CD4-positive, alpha-beta T cell (primary cell): ENCODE measurements at places on chromosomes 3 and 15. TPM values are rescaled to one million over a fixed set of nuclear protein-coding genes. Genes with fewer than 3 reads are reported as not detected.

DNA sequence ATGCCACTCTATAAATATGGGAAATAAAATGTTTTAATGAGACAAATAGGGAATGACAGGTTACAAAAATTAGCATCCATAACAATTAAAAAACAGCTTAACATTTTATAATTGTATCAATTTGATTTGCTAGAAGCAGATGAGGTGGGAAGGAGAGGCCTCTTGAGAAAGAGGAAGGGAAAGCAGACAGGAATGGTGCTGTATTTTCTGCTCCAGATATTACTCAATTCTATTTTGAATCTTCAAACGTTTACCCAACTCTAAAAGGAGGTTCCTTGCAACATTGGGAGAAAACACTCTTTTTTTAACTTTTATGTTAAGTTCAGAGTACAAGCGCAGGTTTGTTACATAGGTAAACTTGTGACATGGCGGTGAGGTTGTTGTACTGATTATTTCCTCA, 44.9 kb upstream of the ALDH1A3 start:
- DNase-seq, result no peak
- H3K36me3 ChIP-seq, result no peaks in the 10 kb centered on the region
- H3K27me3 ChIP-seq, result peaks cover 2% of the 10 kb centered on the region
- no peak overlapping the region for H3K4me3 ChIP-seq
- H3K4me1 ChIP-seq, result no peaks in the 10 kb centered on the region
- no peak overlapping the region for H3K27ac ChIP-seq

- DNase-seq, result no peak
- H3K36me3 ChIP-seq, result no peaks in the 10 kb centered on the region
- H3K27ac ChIP-seq, result no peak overlapping the region
Measured at GRCh38 chr15:89441295-89441812, 55.0 kb downstream of the RHCG start.

DNA sequence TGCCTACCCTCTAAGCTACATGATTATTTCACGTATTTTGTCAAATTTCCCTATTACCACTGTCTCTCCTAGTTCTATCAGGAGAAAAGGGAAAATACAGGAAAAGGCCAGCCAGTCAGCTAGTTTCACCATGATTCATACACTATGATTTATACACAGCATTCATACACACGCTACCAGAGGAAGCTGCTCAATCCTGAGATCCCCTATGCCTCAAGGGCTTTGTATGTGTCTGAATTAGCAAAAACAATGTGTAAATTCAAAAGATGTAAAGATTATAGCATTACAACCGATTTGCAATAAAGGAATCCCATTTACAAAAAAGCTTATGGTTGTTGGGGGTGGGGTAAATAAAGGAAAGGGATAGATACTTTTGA, 3.1 kb upstream of the ACKR4 start:
- peaks cover 5% of the 10 kb centered on the region for H3K36me3 ChIP-seq
- H3K27me3 ChIP-seq, result no peaks in the 10 kb centered on the region
- H3K27ac ChIP-seq, result no peak overlapping the region
- no peak for DNase-seq
- no peaks in the 10 kb centered on the region for H3K4me1 ChIP-seq

- no peaks in the 10 kb centered on the region for H3K36me3 ChIP-seq
- H3K27me3 ChIP-seq, result peaks cover 95% of the 10 kb centered on the region
- H3K27ac ChIP-seq, result no peak within 1 kb of the TSS
- DNase-seq, result no peak
- H3K4me3 ChIP-seq, result peak within 1 kb of the TSS; percentile 15
Measured at GRCh38 chr3:181711325-181712135, at the start of gene SOX2. SOX2 (plus strand) TSS chr3:181711925; CDS start chr3:181712361, 436 bp downstream.

DNA sequence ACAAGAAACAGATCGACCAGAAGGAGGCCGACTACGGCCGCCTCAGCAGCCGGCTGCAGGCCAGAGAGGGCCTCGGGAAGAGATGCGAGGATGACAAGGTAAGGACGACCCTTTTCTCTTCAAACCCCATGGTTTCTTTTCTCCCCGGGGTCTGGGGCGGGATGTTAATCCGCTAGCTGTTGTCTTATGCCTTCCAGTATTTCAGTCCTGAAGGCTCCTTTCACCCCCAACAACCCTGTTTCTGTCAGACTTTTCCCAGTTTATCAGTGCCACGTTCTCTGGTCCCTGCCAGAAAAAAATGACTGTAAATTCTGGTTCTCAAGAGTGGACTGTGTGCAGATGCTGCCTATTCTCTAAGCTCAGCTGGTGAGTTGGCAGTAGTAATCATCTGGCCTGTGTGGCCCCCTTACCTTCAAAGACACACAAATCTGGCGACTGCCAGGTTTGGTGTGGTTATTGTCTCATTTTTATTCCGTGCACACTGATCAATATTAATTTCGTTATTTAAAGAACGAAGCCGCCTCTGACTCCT, 806 bp downstream of the GOLM2 start:
- H3K4me1 ChIP-seq, result peaks cover 16% of the 10 kb centered on the region
- H3K4me3 ChIP-seq, result peak overlapping the region; percentile 78
- no peaks in the 10 kb centered on the region for H3K27me3 ChIP-seq
- no peak for DNase-seq
- H3K27ac ChIP-seq, result peak overlapping the region; percentile 67

- no peak for DNase-seq
- H3K4me1 ChIP-seq, result no peaks in the 10 kb centered on the region
- no peak overlapping the region for H3K27ac ChIP-seq
- no peak overlapping the region for H3K4me3 ChIP-seq
- H3K27me3 ChIP-seq, result no peaks in the 10 kb centered on the region
Measured at GRCh38 chr15:95091444-95091843, 860.1 kb downstream of the MCTP2 start.

- H3K27me3 ChIP-seq, result no peaks in the 10 kb centered on the region
- no peak for DNase-seq
- no peak overlapping the region for H3K27ac ChIP-seq
- no peaks in the 10 kb centered on the region for H3K36me3 ChIP-seq
Measured at GRCh38 chr15:52483707-52484106, 45.0 kb downstream of the MYO5A start.

GRCh38 chr3:145224886-145225285, 936.1 kb downstream of the PLOD2 start:
- no peak overlapping the region for H3K4me3 ChIP-seq
- H3K27me3 ChIP-seq, result no peaks in the 10 kb centered on the region
- no peaks in the 10 kb centered on the region for H3K36me3 ChIP-seq
- no peak for DNase-seq

DNA sequence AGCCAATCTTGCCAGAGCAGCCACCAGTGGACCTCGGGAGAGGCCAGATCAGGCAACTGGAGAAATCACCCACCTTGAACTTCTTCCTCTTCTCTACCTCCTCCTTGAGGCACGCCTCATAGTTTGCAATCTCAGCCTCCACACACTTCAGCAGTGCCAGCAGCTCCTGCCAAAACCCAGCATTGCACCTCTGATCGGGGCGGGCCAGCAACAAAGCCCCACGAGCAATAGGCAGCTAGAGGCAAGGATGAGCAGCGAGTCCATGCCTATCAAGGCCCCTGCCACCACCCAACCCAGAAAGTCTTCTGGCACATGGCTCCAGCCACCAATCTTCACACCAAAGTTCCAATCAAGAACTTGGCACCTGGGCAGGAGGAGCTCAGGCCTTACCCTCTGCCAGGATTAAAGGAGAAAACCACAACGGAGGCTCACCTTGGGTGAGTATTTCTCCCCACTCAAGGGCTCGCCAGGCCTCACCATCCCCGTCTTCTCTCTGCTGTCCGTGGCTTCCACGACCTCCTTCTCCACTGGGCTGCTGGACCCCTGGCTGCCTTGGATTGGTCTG, 42.1 kb downstream of the SEMA3G start:
- peaks cover 16% of the 10 kb centered on the region for H3K4me1 ChIP-seq
- no peaks in the 10 kb centered on the region for H3K27me3 ChIP-seq
- no peak overlapping the region for H3K4me3 ChIP-seq
- H3K36me3 ChIP-seq, result peaks cover 83% of the 10 kb centered on the region

DNA sequence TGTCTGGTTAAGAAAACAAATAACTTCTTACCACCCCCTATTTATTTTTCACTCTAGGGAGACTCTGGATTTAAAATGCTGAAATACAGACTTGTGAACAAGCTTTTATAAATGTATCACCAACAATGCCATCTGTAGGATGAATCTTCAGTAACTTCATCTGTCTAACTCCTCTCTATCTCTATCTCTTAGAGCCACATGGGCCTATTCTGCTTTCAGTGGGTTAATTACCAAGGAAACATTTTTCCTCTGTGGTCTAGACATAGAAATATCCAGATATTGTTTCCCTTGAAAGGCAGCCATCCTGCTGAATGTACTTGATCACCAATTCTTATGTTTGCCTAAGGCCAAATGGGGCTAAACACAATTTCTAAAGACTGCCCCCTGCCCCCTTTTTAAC, 167.6 kb upstream of the COL8A1 start:
- DNase-seq, result no peak
- no peaks in the 10 kb centered on the region for H3K27me3 ChIP-seq
- no peaks in the 10 kb centered on the region for H3K36me3 ChIP-seq
- no peak overlapping the region for H3K27ac ChIP-seq
- no peaks in the 10 kb centered on the region for H3K4me1 ChIP-seq

DNA sequence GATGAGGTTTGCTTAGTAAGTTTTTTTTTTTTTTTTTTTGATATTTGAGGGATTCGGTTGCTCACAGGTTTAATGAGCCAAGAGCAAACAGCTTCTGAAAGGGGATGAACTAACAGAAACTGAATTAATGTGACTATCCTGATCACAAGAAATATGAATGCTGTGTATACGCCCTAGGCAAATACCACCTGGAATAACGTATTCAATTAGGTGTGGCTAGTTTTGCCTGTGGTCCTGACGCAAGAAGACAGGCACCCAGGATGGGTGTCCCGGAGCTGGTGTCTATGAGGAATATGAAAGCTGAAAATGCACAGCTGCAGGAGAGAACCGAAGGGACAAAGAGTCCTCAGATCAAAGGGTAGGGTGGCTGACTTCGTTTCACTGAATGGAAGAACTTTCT, 14.6 kb downstream of the LSG1 start:
- DNase-seq, result no peak
- H3K4me1 ChIP-seq, result peaks cover 8% of the 10 kb centered on the region
- H3K36me3 ChIP-seq, result peaks cover 76% of the 10 kb centered on the region
- H3K27me3 ChIP-seq, result no peaks in the 10 kb centered on the region
- H3K27ac ChIP-seq, result no peak overlapping the region

GRCh38 chr3:47266709-47267489, 15.7 kb downstream of the KIF9 start:
- no peak overlapping the region for H3K27ac ChIP-seq
- H3K36me3 ChIP-seq, result no peaks in the 10 kb centered on the region
- DNase-seq, result peak; percentile 47
- H3K4me3 ChIP-seq, result no peak overlapping the region

DNA sequence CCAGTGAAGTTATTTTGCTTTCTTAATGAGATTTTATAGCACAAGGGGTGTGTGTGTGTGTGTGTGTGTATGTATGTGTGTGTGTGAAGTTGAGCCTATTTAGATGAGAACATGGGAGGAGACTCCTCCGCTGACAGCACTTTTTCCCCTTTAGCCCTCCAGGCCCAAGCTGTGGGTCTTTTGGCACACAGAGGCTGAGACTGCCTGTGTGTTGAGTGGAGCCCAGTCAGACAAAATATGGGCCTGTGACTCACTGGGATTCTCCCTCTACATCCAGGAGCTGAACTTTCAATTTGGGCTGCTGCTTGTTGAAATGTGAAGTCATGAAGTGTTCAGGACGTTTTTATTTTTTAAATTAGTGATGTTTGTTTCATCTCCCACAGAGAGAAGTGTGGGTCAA, 108.0 kb downstream of the MFSD1 start:
- H3K27ac ChIP-seq, result no peak overlapping the region
- no peaks in the 10 kb centered on the region for H3K36me3 ChIP-seq
- no peaks in the 10 kb centered on the region for H3K4me1 ChIP-seq
- no peak for DNase-seq
- H3K4me3 ChIP-seq, result no peak overlapping the region

DNA sequence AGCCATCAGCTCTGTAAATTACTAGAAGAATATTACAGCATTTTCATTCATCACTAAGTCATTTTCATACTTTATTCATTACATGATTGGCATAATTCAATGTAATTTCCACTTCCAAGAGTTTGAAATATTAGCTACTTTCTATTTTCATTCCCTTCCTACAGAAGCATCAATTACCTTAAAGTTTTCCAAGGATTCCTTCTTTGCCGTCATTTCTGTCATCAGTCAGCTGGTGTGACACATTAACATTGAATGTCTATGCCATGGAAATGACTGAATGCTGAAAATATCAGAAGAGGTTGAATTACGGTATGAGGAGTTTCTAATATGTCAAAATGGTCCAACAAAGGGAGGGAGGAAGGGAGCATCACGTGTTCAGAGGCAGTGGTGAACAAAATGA, 718.2 kb upstream of the GRM7 start:
- H3K27ac ChIP-seq, result no peak overlapping the region
- DNase-seq, result no peak
- H3K4me3 ChIP-seq, result no peak overlapping the region
- H3K4me1 ChIP-seq, result no peaks in the 10 kb centered on the region
- no peaks in the 10 kb centered on the region for H3K27me3 ChIP-seq
- no peaks in the 10 kb centered on the region for H3K36me3 ChIP-seq

DNA sequence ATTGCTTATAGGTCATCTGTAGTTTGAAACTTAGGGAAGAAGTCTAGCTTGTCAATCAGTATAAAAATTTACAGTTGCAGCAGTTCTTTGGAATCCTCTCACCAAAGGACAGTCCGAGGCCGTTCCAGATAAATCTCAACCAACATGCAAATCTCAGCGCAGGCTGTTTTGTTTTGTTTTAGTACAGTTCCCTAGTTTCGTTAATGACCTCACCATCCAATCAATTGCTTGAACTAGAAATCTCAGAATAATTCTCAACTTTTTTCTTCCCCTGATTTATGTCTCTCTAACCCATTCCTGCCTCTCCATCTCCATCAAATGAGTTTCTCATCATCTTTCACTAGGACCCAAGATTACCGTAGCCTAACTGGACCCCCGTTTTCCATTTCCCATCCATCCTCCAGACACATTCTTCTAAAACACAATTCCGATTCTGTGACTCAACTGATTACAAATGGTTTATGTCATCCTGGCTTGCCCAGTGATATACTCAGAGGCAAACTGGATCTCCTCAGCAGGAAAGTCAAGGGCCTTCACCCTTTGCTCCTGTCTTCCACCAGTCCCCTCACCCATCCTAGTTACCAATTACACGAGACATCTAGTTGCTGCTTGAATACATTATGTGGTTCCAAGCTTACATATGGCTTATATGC, 1.3 kb downstream of the SMCO1 start:
- no peak overlapping the region for H3K27ac ChIP-seq
- no peak overlapping the region for H3K4me3 ChIP-seq
- no peaks in the 10 kb centered on the region for H3K27me3 ChIP-seq
- H3K4me1 ChIP-seq, result no peaks in the 10 kb centered on the region
- H3K36me3 ChIP-seq, result no peaks in the 10 kb centered on the region

GRCh38 chr15:91456921-91457320, 356.9 kb downstream of the SV2B start:
- H3K36me3 ChIP-seq, result no peaks in the 10 kb centered on the region
- no peak overlapping the region for H3K27ac ChIP-seq
- H3K4me1 ChIP-seq, result peaks cover 8% of the 10 kb centered on the region
- H3K27me3 ChIP-seq, result no peaks in the 10 kb centered on the region

GRCh38 chr3:108297647-108298046, 1.3 kb downstream of the HHLA2 start:
- H3K4me3 ChIP-seq, result no peak overlapping the region
- H3K27me3 ChIP-seq, result no peaks in the 10 kb centered on the region
- H3K36me3 ChIP-seq, result no peaks in the 10 kb centered on the region
- no peak for DNase-seq
- H3K27ac ChIP-seq, result no peak overlapping the region
- peaks cover 17% of the 10 kb centered on the region for H3K4me1 ChIP-seq

MYNN gene
- 18.7 TPM for total RNA-seq

IMPG2 gene
- 0.45 TPM for total RNA-seq

ALDH1L1 gene
- total RNA-seq, result not detected

ADAMTS17 gene
- 9.9 TPM for total RNA-seq

SLC12A1 gene
- total RNA-seq, result not detected

BOC gene
- not detected for total RNA-seq

ADCY5 gene
- total RNA-seq, result not detected

CORO2B gene
- total RNA-seq, result not detected

FAM43A gene
- total RNA-seq, result 2.6 TPM

GMNC gene
- not detected for total RNA-seq

PIGX gene
- total RNA-seq, result 13.3 TPM

PRC1 gene
- 24.4 TPM for total RNA-seq

FAM162A gene
- total RNA-seq, result 32.8 TPM
